ENCODE measurements at places on chromosomes 6 and 20. TPM values are rescaled to one million over a fixed set of nuclear protein-coding genes. Genes with fewer than 3 reads are reported as not detected.
A peak's percentile ranks its signal among the peaks of the same experiment; 100 is the strongest.

CST5 gene
- not detected for total RNA-seq

- DNase-seq: no peak
These were observed 63.9 kb upstream of the FUCA2 start for GRCh38 chr6:143575440-143575839.

- DNase-seq: no peak
These were observed 138.1 kb downstream of the DNAH8 start for GRCh38 chr6:38853236-38853635.

OPRM1 gene
- total RNA-seq: not detected

SEL1L2 gene
- 0.43 TPM for total RNA-seq

DNA sequence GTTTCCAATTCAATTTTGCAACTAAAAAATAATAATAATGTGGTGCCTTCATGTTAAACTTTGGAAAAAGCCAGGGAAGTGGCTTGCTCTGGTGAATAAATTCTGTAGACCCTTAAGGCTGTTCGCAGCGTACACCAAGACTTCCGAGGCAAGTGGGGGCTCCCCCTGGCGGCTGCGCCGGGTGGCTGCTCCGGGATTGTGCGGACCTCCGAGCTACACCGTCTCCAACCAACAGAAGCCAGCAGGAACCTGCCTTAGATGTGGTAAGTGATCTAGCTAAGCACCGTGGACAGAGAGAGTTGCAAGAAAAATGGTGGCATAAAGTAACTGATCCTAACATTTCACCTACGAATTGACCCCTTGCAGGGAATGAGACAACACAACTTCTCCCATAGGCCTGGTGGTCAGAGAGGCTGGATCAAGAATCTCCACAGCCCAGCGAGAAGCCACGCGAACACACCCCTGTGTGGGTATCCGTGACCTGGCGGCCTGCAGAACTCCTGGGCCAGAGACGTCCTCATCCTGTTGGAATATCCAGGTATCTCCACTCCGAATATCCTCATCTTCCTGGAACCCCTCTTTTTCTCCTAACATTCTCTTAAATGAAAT, 69.6 kb downstream of the TBXT start:
- peak; percentile 85 for DNase-seq

DNA sequence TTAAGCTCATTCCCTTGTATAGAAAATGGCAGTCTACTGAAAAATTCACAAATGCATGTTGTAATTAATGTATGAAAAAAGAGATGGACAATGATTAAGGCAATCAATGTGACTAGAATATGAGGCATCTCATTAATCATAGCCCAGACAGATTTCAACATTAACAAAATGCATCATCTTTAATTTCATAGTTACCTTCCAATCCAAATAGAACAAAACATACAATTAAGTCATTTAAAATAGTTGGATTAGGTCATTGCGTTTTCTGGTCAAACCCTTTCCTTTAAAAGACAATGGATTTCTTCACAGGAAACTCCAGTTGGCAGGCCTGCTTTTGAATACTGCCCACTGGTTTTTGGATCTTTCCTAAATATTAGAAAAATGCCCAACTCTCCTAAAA, 203.9 kb downstream of the HAO1 start:
- DNase-seq: no peak

DNA sequence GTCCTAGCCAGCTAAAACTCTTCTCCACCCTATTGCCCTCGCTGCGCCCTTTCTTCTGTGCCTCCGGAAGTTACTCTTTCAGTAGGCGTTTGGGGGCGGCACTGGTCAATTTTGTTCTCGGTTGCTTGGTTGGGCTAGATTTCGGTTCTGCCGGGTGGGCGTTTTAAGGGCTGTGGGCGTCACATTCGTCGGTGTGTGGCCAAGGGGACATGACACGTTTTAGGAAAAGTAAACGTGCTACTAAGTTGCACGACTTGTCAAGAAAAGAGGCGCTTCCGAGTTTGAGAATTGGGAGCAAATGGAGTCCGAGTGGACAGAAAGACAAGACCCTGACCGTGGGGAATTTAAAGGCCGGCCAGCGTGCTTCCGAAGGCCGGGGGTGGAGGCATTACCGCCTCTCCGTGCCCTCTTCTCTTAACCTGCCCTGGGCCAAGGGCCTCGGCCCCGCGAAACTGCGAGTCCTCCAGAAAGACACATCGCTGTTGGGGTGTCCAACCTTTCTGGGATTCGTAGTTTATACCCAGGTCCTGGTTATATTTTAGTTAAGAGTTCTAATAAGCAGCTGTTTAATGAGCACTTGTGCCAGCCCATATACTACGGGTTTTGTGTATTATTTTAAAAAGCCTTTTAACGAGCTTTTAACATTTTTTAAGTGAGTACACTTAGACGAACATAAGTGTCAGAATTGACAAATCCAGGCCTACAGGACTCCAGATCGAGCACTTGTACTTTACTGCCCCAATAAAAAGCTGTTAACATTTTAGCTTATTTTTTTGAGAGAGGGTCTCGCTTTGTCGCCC, 664 bp upstream of the BAG6 start:
- peak; percentile 88 for DNase-seq

GHRH gene
- 0.97 TPM for total RNA-seq

- DNase-seq: no peak
These were observed 4.1 kb downstream of the HTR1E start for GRCh38 chr6:86941461-86941860.

- no peak for DNase-seq
These were observed 19.4 kb downstream of the SLC9A8 start for GRCh38 chr20:49831770-49832631.

DNA sequence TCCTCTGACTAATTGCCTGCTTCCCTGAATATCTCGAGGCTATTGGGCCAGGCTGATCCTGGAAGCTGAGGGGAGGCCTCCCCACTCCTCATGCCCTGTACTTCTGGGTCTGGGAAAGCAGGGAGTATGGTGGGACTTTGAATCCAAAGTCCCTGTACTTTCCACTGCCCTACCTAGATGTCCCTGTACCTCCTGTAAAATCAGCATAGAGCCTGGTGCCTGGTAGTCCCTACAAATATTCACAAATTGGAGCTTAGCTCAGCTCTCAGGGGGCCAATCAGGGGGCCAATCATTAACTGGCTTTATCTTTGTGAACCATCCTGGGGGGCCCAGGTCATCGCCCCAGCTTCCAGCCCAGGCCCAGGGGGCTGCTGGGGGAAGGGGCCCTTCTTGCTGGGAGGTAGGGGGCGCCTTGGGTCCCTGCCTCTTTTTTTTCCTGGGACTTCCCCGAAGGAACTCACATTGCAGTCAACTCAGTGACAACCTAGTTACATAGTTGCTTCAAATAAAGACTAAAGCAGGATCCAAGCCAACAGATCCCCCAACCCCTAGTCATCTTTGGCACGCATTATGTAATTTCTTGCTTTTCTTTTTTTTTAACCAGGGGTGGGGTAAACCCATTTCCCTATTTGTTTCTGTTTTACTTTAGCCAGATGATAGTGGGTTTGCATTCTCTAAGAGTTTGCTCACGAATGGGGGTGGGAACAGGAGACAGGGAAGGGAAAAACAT, 6.9 kb upstream of the VEGFA start:
- DNase-seq: no peak

SAMD3 gene
- 0.19 TPM for total RNA-seq

All from Right ventricle myocardium superior (tissue), 1 donor.